ENCODE measurements at places on chromosomes 7 and 10.
A peak's percentile ranks its signal among the peaks of the same experiment; 100 is the strongest.

DNA sequence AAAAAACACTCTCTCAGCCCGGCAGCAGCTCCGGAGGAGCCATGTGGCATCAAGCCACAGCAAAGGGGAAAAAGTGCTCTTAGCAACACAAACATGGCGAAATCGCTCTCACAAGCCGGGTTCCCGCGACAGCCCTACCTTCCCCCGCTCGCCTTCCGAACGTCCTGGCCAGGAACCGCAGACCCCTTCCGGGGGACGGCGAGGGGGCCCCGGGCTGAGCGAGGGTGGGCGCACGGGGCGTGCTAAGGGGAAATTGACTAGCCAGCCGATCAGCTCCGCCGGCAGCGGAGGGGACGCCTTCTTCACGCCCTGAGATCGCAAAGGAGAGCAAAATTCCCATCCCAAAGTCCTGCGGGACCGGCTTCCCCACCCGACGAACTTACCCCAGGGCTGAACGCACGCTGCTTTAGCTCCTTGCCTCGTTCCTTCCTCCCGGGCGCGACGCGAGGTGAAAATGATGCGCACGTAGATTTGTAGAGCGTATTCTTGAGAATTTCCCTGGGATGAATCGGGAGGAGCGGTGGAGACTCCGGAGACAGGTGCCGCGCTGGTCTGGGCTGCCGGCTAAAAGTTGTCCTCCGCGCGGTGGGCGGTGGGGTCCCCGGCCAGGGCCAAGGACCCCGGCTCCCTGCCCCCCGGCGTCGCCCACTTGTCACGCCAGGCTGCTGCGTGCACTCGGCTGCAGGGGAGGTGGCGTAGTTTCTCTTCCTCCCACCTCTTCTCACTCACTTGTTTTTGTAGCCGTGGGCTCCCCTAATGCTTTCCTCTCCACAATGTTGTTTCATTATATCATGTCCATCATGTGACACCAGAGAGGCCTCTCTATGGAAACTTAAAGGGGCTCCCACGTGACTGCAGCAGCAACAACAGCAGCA, 220.1 kb upstream of the MKLN1 start:
- DNase-seq = peak; percentile 56

GRCh38 chr7:157671358-157672255, 334.8 kb downstream of the DNAJB6 start:
- no peak for DNase-seq

- DNase-seq = no peak
These were observed 544.9 kb upstream of the MGMT start for GRCh38 chr10:128922172-128922571.

- no peak for DNase-seq
These were observed 898.6 kb upstream of the POT1 start for GRCh38 chr7:125828153-125828700.

DNA sequence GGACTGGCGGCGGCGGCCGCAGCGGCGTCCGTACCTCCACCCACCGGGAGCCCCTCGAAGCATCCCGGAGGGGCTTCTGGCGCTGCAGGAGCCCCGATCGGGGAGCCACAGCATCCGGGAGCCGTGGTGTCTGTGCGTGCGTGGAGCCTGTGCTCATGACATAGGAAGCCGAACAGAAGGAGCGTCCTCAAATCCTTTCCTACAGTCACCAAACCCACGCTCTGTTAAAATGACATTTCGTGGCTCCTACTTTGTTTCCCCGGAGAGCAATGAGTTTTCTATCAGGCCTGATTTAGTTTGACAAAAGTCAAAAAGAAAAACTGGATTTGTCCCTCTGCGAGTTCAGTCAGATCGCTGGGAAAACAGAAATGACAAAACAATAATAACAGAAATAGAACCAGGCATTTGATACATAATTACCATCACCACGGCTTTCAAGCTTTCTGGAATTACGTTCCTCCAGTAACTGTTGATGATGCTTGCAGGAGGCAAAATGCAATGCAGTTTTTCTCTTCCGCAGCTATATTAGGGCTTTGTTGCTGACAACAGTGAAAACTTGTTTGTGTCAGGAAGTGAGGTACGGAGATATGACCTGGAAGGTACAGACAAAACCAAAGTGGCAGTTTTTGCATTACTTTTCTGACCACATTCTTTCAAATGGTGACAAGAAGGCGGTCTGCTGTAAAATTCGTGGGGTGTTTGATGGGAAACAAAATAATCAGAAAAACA, 219.3 kb upstream of the MKLN1 start:
- DNase-seq = peak; percentile 13

GRCh38 chr7:74009719-74010118, 18.3 kb upstream of the ELN start:
- DNase-seq = no peak

GRCh38 chr7:46032942-46033341, 111.9 kb upstream of the IGFBP3 start:
- DNase-seq = no peak

GRCh38 chr7:77401002-77401401, 15.1 kb downstream of the GSAP start:
- no peak for DNase-seq

DNA sequence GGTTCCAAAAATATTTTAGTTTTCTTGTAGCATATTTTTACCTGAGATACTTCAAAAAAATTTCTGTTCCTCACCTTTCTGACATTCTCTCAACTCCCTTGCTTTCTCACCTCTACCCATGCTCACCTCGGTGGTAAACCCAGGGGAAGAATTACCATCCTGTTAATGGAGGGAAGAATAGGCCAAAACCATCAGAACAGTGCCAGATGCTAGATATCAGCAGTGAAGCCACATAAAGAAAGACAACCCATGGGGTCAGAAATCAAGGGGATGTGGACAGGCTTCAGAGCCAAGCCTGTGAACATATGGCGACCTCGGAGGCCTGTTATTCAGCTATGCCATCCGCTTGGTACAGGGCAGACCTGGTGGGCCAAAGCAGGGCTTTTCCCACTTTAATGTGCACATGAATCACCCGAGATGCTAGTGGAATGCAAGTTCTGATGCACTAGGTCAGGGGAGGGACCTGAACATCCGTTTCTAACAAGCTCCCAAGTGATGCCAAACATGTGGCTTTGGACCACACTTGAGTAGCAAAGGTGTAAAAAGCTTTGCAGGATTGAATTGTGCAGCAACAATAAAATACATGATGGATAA, 125.5 kb downstream of the NPY start:
- no peak for DNase-seq
